ENCODE measurements at places on chromosomes 3 and 15.
A peak's percentile ranks its signal among the peaks of the same experiment; 100 is the strongest.

GRCh38 chr15:37137221-37137620 lies 36.9 kb upstream of the MEIS2 start:
- no peak for DNase-seq

GRCh38 chr3:54046641-54047214 lies 75.6 kb upstream of the CACNA2D3 start:
- no peak for DNase-seq

DNA sequence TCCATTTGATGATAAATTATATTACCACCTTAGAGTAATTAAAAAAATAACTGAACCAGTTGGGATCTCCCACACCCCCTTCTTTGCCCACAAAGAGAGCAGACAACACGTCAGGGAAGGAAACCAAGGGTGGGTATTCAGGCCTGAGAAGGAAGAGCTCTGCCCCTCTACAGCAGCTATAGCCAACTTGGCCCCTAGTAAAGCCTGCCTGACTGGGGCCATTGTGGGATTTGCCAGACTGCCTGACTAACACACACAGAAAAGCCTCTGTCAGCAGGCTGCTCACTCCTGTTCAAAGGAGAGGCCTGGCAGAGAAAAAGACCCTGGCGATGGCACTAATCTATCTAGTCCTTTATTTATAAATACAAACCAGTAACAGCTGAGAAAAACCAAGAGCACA lies 41.4 kb downstream of the ATP8B4 start:
- DNase-seq, result no peak

DNA sequence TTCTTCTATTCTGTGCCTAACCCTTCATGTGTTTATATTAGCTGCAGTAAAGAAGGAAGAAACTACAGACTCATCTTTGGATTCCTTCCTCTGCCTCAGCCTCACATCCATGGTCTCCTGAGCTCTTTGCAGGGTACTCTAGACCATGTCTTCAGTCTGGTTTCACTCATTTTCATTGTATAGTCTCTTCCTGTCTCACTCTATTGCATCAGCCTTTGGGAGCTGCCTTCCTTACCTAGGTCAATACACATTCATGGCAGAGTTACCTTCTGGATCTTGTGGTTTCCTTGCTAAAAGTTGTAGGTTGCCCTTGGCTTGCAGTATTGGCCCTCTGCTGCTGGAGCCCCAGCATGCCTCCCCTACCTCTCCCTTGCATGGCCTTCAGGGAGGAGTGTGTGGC lies 31.5 kb upstream of the SCAANT1 start:
- DNase-seq, result no peak

DNA sequence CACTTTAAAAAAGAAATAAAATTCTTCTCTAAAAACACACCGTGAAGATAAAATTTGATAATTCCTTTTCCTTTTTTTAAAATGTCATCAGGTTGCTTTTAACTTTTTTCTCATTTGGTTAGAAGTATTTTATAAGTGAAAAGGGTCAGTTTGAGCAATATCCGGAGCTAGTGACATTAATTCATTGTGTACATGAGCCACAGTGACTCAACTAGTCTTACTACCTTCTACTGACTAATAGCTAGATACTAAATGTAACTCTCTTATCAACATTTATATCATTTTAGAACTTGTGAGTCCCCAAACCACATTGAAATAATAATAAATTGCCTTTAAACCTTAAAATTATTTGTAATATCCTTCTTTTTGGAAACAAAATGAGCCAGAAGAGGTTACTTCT lies 101.2 kb upstream of the ZBTB20 start:
- DNase-seq, result no peak

GRCh38 chr3:141561426-141562034 lies 74.7 kb downstream of the RASA2 start:
- DNase-seq, result peak; percentile 12

DNA sequence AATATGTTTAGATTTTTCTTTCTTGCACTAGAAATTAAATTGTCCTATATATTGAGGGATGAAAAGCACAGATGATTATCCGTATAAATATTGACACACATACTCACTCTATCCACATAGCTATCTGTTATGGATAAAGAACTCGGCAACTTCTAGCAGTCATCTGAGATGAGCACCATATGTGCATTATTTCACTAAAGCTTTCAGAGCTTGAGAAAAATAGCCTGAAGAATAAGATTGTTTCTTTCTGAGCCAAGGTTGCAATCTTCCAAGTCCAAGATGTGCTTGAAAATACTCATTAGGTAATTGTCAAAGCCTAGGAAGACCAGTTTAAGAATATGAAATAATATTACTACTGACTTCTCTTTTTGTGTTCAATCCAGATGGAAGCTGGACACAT lies 40.5 kb downstream of the COL8A1 start:
- no peak for DNase-seq

GRCh38 chr15:60819860-60820259 lies 340.9 kb upstream of the ICE2 start:
- DNase-seq, result no peak

DNA sequence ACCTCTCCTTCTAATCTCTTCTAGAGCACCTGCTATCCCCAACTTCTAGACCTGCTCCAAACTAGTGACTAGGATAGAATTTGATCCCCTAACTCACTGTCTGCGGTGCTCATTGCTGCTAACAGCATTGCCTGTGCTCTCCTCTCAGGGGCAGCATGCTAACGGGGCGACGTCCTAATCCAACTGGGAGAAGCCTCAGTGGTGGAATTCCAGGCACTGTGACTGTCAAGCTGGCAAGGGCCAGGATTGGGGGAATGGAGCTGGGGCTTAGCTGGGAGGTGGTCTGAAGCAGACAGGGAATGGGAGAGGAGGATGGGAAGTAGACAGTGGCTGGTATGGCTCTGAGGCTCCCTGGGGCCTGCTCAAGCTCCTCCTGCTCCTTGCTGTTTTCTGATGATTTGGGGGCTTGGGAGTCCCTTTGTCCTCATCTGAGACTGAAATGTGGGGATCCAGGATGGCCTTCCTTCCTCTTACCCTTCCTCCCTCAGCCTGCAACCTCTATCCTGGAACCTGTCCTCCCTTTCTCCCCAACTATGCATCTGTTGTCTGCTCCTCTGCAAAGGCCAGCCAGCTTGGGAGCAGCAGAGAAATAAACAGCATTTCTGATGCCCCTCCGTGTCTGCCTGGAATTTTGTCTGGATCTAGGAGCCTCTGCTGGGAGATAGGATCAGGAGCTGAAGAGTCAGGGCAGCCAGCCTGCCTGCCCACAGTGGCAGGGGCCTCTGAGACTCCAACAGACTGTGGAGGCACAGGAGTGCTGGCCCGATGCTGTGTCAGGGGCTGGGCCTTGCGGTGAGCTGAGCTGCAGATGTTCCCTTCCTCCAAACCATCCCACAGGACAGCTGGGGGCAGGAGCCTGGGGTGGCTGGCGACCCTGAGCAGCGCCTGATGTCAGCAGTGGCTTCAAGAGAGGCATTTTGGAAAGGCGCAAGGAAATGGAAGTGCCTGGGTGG lies 3.0 kb downstream of the ISLR start:
- no peak for DNase-seq

DNA sequence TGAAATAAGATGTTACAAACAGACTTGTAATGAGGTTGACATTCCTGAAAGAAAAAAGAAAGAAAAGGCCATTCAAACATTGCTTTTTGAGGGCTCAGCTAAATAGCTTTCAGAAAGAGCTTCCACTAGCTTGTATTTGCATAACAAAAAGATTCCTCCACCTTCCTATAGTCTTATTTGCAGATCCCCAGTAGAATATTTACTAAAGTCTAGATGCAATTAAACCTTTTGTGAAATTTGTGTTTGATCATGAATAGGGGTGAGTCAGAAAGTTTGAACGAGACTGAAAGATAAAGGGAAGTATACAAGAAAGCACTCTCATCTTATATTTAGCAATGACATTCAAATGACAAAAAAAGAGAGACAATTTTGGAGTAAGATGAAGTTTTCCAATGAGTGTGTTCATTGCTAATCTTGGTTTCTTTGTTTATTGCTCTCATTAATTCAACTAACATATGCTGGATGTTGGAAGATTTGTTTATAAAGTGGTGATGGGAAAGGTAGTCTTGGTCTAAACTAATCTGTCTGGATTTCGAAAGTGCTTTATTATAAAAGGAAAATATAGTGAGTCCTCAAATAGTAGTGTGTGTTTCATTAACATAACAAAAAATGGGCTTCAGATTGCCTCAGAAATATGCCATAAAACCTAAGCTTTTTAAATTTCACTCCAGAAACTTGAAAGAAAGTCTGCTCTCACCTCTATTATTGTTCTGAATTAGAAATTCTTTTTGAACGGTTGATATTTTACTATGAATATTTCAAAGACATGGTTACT lies 9.1 kb upstream of the CADPS start:
- DNase-seq, result no peak

GRCh38 chr3:173933113-173933512 lies 535.6 kb downstream of the NLGN1 start:
- no peak for DNase-seq

DNA sequence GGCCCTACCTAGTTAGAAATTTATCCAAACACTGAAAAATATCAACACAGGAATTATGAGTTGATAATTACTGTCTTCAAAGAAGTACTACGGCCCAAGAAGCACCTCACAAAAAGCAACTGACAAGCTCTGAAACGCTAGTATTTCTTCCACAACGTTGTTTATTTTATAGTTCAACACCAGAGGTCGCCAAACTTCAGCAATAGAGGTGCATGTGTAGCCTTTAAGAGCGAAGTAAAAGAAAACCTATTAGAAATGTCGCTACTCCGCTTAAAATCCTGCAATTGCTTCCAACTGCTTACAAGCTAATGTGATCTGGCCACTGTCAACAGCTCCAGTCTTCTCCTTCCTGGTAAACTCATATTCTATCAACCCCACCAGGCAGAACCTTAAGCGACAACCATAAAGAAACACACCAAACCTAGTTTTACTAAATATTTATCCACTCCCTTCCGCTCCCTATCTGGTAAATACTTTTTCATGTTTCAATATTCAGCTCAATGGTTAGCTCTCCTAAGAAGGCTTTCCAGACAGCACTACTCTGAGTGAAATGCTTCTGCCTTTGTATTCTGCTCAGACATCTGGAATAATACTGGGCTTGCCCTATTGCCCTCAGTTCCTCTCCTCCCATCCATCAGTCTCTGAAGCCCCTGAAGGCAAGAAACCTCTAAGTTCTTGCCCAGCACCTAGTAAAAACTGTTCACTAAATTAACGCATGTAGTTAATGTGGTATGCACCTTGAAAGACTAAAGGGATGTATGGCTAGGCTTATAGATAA lies 110.2 kb downstream of the NR1I2 start:
- DNase-seq, result peak; percentile 75

- DNase-seq, result peak; percentile 37
Measured at GRCh38 chr3:64445109-64445943, 220.1 kb upstream of the PRICKLE2 start.

GRCh38 chr3:14990780-14991148 lies 43.4 kb downstream of the NR2C2 start:
- DNase-seq, result no peak

DNA sequence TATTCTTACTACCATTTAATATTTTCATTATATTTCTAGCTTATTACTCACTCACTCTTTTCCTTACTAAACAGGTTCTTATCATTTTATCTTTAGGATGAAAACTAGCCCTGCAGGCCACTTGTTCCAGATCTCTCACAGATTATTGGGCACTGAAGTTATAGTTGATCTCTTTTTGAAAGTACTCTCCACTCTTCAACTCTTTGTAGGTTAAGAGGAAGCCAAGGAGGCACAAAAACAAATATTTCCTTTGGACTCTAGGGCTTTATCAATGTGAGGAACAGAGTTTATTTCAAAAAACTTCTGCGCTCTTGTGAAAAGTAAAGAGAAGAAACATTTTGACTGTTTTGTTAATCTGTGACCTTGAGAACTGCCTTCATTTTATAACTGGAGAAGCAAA lies 96.0 kb upstream of the NPHP3 start:
- no peak for DNase-seq

DNA sequence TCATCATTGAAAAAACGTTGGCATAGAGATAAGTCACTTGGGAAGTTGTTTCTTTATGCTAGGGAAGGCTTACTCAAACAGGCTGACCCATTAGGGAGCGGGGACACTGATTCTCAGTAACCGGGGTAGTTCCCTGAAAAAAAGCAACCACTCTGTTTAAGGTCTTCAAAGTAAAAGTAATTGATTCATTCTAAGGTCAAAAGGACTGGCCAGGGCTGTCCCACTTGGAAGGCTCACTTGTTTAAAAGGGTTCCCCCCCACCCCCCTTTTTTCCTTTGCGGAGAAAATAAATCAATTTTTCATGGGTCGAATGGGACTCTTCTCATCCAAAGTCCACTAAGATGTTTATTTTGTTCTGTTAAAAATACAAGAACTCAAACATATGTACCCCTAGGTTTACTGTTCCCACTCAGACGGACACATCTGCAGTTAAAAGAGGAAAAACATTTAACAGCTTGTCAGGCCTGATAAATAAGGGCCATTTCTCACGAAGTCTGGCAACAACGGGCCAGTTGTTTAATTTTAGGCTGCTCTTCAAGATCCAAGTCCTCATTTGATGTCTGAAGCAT lies 53.0 kb downstream of the ARHGEF3 start:
- DNase-seq, result no peak

- no peak for DNase-seq
Measured at GRCh38 chr3:192130534-192131132, 596.7 kb downstream of the FGF12 start.

DNA sequence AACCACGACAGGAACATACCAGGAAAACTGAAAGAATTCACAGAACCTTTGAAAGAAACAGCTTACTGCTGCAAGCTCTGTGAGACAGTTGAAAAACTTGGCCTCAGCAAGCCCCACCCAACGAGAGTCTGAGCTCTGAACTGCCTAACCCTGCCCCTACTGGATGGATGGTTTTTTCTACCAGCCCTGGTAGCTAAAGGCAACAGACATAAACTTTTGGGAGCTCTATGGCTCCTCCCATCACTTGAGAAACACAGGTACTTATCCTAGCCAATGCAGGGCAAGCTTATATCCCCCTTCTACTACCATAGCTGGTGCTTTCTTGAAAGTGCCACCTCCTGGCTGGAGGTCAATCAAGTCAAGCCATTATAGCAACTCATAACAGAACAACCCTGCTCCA lies 471.8 kb downstream of the GRM7 start:
- no peak for DNase-seq

GRCh38 chr3:42535981-42536784 lies 33.7 kb downstream of the VIPR1 start:
- DNase-seq, result no peak

DNA sequence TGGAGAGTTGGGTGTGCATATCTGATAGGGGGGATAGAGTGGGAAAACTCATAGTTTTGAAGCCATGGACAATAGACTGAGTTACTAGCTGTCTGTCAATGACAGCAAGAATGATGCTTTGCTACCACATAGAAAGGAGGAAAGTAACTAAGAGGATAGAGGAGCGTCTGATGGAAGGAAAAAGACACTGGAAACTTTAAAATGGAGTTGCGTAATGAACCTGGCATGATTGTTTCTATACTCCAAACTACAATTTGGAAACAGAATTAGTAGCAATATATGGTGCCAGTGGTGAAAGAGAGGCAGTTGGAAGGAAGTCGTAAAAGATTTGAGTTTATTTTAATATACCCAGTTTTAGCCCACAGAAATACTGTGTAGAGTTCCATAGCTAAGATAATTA lies 163.6 kb downstream of the TUSC7 start:
- DNase-seq, result no peak

- DNase-seq, result no peak
Measured at GRCh38 chr3:151787626-151788025, 26.3 kb upstream of the AADAC start.

- no peak for DNase-seq
Measured at GRCh38 chr3:173253471-173253870, 112.4 kb upstream of the SPATA16 start.

- DNase-seq, result peak; percentile 32
Measured at GRCh38 chr3:98817547-98818041, 54.5 kb downstream of the ST3GAL6 start.

GRCh38 chr3:62525281-62525680 lies 151.9 kb upstream of the FEZF2 start:
- DNase-seq, result no peak
